ENCODE measurements at places on chromosomes 16 and 17.

DNA sequence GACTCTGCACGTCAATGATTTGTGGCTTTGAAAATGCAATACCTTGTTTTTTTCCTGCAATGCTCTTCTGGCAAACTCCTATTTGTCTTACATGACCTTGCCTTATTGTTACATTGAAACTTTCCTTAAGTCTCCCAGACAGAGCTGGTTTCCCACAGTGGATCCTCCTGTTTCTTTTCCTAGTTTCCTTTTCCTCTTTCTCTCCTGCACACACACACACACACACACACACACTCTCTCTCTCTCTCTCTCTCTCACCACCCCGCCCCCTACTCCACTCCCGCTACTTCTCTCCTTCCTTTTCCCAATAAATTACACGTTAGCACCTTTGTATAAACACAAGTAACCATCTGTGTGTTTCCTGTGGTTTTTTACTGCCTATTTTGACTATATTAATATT lies 2.3 kb downstream of the ORC6 start:
- no peak for DNase-seq

DNA sequence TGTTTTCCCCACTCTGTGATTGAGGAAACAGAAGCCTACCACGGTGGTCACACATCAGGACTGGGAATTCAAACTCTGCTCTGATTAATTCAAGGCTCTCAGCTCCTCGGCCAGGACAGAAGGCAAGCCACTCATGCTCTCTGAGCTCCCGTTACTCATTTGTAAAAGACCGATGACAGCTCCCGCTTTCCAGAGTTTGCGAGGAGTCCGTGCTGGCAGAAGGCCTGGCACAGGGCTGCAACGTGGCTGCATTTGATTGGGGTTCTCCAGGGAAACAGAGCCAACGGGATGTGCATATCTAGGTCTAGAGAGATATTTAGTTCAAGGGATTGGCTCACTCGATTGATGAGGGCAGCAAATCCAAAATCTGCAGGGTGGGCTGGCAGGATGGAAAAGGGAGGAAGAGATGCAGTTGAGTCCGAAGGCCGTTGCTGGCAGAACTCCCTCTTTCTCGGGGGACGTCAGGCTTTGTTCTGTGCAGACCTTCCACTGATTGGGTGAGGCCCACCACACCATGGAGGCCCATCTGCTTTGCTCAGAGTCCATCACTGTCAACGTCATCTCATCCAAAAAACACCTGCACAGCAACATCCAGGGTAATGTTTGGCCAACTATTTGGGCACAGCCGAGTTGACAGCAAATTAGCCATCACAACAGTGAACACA lies 215.5 kb upstream of the RPL38 start:
- no peak for DNase-seq

DNA sequence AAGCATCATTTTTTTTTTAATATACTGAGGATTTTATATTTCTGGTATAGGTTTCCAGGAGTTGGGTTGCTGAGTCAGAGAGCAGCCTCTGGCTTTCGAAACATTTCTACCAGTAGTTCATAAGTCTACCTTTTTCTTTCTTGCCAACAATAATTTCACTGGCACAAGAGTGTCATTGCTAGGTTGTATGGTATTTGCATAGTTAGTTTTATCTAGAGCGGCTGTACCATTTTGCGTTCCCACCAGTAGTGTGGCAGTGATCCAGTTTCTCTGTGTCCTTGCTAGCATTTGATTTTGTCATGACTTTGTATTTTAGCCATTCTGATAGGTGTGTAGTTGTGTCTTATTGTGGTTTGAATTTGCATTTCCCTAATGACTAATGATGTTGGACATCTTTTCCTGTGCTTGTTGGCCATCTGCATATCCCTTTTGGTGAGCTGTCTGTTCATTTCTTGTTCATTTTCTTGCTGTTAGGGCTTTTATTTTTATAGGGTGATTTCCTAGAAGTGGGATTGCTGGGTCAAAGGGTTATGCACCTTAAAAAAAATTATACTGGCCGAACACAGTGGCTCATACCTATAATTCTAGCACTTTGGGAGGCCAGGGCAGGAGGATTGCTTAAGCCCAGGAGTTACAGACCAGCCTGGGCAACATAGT lies 39.9 kb downstream of the SNX29 start:
- DNase-seq: no peak

GRCh38 chr17:81429821-81430551 lies 34.7 kb downstream of the BAHCC1 start:
- no peak for DNase-seq

- DNase-seq: no peak
Measured at GRCh38 chr17:3827124-3827773, 18.8 kb downstream of the NCBP3 start.

DNA sequence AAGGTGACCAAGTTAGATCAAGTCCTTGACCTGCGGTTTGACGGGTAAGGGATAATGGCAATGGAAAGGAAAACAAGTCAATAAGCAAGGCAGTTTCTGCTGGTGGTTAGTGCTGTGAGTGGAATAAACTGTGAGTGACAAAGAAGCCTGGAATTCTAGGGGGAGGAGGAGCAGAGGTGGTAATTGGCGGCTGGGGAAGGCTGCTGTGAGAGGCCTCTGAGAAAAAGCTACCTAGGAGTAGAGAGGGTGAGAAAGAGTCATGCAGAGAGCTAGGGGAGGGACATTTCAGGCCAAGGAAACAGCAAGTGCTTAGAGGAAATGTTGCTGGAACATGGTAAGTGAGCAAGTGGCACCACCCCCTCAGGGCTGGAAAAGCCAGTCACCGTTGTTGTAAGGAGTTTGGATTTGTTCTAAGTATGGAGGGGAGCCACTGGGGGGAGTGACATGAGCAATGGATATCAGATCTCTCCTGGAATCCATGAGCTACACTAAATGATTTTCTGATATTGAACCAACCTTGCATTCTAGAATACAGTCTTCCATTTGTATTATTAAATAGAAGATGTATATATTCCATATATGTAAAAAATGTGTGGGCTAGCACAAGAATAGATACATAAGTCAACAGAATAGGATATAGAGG lies 6.7 kb downstream of the NLRC3 start:
- DNase-seq: no peak

- DNase-seq: no peak
Measured at GRCh38 chr17:78130090-78130436, 508 bp upstream of the TMC8 start.

DNA sequence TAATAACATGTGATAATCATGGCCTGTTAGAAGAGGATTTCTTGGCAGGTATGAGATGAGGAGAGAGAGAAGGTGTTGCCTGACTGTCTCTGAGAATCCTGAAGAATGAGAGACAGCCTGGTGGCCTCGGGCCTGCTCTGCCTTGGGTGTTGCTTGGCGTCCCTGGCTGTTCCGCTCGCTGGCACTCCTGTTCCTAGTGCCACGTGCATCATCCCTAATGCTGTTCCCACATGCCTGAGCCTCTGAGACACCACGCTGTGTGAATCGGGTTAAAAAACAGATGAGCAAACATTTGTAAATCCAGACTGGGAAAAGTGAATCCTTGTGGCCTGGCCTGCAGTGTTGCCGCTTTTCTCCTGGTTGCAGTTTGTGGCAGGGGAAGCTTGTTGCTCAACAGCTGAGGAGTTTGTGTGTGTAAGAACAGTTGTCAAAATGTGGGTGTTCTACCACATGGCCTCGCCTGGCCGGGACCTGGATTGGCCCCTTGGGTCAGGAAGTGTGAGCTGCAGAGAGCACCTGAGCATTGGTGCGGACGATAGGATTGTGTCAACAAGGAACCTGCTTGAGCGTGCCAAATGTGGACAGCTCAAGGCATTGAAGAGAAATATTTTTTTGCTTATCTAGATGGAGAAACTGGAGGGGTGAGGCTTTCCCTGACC lies 22.0 kb downstream of the UBN1 start:
- DNase-seq: no peak

GRCh38 chr17:64084086-64084939 lies 45.6 kb downstream of the ERN1 start:
- no peak for DNase-seq

- no peak for DNase-seq
Measured at GRCh38 chr16:15606518-15607220, 36.3 kb downstream of the MARF1 start.

GRCh38 chr16:86653285-86654006 lies 75.1 kb downstream of the FOXL1 start:
- no peak for DNase-seq

- no peak for DNase-seq
Measured at GRCh38 chr17:35679007-35679682, 52.3 kb upstream of the RASL10B start.

DNA sequence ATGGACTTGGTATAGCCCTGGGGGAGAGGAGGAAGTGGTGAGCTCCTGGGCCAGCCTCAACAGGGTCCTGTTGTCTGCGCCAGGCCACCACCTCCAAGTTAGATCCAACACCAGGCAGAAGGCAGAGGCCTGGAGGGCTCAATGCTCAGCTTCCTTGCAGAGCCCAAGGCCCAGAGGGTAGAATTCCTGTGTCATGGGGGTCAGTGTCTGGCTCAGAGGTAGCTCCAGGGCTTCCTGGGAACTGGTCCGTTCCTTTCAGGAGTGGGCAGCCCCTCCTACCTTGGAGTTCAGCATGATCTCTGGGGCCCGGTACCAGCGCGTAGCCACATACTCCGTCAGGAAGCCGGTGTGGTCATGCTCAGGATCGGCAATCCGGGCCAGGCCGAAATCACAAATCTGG lies 4.4 kb upstream of the GDPD3 start:
- no peak for DNase-seq

GRCh38 chr16:66042341-66042740 lies 324.1 kb upstream of the CDH5 start:
- DNase-seq: no peak

DNA sequence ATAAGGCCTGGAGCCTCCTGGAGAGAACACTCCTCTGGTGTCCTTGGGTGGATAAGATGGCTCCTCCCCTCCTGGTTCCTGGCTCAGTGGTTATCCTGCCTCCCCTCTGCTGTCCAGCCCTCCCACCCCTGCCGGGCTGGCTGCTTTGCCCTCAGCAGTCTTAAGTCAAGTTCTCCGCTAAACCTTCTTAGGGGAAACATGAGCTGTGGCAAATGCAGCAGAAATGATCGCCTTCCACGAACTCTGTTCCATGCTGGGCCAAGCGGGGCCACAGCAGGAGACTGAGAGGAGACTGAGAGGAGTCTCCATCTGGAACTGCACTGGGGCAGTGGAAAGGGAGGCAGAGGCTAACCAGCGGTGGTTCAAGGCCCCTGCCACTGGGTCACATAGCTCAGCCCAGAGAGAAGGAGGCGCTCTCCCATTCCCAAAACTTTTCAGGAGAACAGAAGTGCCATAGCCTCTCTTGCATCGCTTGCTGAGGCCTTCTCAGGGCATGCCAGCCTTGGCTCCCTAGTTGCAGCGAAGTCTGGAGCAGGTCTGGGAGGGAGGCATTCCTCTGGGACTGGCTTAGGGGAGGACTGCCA lies 26.9 kb downstream of the TNS4 start:
- no peak for DNase-seq

DNA sequence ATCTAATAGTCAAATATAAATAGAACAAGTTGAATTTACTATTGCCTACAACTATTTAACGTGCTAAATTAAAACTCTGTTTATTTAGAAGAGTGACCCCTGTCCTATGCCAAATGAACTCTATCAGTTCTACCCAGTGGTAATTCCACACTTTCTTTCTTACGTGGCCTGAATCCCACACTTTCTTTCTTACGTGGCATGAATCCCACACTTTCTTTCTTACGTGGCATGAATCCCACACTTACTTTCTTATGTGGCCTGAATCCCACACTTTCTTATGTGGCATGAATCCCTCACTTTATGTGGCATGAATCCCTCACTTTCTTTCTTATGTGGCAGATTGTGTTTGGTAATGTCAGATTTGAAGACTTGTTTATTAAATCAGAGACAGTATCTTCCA lies 6.2 kb downstream of the FOXK2 start:
- no peak for DNase-seq

- no peak for DNase-seq
Measured at GRCh38 chr17:50028736-50029120, 27.2 kb upstream of the ITGA3 start.

DNA sequence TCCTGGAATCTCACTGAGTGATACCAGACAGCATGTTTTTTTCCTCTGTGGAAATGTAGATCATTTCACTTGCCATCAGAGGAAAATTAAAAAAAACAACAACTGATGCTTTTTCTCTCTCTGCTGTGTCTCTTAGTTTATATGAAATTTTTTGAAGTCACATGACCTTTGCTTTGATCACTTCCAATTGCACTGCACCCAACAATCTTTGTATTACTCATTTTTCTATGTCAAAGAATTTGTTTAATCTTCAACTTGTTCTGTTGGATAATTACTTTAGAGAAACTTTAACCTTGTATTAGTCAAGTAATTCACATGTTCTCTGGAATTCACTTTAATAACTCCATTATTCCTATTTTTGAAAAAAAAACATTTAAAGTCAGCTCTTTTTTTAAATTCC lies 1452.7 kb upstream of the CDH8 start:
- DNase-seq: no peak

- no peak for DNase-seq
Measured at GRCh38 chr16:57707331-57707730, 12.7 kb downstream of the DRC7 start.

- no peak for DNase-seq
Measured at GRCh38 chr17:21815352-21816063, 123.2 kb downstream of the KCNJ18 start.

GRCh38 chr17:82973456-82974135 lies 105.8 kb upstream of the METRNL start:
- no peak for DNase-seq

DNA sequence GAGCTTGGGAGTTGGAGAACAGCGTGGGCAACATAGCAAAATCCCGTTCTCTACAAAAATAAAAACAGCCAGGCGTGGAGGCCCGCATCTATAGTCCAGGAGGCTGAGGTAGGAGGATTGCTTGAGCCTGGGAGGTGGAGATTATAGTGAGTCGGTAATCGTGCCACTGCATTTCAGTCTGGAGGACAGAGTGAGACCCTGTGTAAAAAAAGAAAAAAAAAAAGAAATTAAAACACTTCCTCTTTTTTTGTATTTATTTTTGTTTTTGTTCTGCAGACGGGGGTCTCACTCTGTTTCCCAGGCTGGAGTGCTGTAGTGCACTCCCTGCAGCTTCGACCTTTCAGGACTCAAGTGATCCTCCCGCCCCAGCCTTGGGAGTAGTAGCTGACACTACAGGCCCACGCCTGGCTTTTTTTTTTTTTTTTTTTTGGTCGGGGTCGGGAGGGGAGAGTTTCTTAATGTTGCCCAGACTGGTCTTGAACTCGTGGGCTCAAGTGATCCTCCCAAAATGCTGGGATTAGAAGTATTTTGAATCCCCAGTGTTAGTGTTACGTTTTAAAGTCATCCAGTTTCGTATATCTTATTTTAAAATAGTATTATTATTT lies 1.5 kb downstream of the IST1 start:
- DNase-seq: no peak

- no peak for DNase-seq
Measured at GRCh38 chr17:2082003-2082781, 27.3 kb downstream of the HIC1 start.

Measured in NCI-H187 treated with DMSO at 0.1 percent for 48 hours (cell line).